ENCODE measurements at places on chromosomes 7 and 10.

DNA sequence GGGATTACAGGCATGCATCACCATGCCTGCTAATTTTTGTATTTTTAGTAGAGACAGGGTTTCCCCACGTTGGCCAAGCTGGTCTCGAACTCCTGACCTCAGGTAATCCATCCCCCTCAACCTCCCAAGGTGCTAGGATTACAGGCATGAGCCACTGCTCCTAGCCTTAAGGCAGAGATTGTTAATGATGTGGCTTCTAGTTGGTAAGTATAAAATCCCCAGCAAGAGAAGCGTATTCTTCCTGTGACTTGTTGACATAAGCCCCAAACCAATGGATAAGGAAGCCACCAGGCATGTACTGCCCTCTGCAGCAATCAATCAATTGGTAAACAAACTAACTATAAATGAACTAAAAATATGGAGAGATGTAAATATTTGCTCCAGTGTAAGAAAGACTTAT is 41.2 kb downstream of the REEP3 start:
- DNase-seq = no peak

DNA sequence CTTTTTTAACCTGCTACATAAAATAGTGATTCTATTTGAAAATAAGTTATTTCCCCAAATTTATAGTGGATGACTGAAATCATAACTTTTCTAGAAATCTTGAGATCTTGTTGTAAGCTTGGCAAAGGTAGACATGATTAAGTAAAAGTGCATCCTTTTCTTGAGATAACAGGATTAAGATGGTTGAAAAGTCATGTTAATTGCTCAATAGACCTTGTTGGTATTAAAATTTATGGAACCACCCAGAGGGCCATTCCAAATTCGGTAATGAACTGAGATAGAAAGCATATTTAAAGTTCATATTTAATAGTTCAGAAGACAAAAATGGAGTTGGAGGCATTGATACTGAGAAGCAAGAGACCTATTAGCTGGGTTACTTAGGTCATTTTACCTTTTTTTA is 139.1 kb downstream of the BICC1 start:
- DNase-seq = no peak

DNA sequence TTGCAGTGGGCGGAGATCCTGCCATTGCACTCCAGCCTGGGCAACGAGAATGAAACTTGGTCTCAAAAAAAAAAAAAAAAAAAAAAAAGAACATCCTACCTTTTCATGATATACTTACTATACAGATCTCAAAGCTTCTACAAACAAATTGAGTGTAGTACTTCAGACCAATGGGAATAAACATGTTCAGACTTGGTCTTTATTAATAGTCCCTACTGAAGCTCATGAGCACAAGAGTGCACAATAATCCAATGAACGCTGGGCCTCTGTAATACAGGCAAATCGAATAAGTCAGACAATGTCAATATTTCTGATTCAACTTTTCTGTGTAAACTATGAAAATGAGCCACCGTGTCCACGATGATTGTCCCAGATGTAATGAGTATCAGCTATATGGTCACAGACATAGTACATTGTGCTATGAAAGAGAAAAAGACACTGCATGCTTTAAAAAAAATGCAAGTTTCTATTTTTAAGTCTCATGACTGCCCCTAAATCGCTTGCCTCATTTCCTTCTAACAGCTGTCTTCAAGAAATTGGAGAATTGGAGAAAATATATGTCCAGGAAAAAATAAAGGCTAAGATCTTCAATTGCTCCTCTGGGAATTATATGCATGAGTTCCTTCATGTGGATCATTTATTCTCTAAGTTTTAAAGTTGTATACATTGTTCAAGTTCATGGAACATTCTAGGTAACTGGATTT is 64.0 kb upstream of the CTTNBP2 start:
- DNase-seq = no peak

DNA sequence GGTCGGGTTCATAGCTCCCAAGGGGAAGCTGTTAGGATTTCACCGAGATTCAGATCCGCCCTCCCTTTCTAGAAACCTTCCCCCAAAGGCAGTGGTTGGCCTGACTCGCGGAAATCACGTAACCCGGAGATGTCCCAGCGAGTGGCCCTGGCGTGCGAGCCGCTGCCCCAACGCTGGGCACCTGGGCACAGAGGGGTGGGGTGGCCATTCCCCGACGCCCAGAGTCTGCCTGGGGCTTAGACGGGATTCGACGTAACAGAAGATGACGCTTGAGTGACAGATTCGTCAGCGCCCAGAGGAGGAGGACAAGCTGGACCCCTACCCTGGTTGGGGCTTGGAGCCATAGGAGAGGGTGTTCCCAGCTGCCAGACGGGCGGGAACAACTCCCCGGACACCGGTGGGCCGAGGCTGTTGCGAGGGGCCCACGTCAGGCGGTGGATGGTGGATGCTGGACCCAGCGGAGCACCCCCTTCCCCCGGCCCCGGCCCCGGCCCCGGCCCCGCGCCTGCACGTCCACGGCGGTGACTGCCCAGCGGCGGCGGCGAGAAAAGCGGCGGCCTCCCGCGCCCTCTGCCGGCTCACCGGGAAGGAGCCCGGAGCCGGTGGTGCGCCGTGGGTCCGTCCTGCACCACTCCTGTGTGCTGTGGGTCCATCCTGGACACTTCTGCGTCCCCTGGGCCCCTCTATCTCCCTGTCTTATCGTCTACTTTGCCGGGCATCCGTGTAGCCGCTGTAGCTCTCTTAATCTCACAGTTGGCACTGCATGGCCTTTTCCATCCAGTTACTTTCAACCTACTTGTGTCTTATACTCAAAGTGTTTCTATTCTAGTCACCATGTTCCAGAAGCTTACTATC is 35.4 kb upstream of the KNDC1 start:
- DNase-seq = no peak

GRCh38 chr10:57830877-57831560 is 436.7 kb downstream of the IPMK start:
- no peak for DNase-seq

DNA sequence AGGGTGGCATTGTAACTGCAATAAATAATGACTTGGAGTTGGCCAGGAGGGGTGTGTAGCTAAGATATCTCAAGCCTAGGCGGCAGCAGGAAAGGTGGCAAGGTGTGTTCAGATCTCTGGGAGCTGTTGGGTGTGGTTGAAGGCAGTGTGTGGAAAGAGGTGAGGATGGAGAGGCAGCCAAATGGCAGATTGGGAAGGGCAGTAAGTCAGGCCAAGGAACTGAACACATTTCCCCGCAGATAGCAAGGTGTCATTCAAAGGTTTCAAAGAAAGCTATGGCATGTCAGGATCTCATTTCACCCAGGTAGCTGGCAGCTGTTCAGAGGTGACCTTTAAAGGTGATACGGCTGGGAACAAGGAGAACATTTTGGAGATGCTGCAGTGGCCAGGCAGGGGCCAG is 586.0 kb upstream of the MGMT start:
- DNase-seq = no peak

DNA sequence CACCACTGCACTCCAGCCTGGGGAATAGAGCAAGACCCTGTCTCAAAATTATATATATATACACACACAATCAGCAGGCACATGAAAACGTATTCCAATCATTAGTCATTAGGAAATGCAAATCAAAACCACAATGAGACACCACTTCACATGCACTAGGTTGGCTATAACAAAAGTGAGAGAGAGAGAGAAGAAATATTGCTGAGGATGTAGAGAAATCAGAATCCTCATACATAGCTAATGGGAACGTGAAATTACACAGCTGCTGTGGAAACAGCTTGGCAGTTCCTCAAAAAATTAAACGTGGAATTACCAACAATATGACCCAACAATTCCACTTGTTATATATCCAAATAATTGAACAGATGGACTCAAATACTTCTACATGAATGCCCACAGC is 43.3 kb upstream of the CNNM1 start:
- no peak for DNase-seq

DNA sequence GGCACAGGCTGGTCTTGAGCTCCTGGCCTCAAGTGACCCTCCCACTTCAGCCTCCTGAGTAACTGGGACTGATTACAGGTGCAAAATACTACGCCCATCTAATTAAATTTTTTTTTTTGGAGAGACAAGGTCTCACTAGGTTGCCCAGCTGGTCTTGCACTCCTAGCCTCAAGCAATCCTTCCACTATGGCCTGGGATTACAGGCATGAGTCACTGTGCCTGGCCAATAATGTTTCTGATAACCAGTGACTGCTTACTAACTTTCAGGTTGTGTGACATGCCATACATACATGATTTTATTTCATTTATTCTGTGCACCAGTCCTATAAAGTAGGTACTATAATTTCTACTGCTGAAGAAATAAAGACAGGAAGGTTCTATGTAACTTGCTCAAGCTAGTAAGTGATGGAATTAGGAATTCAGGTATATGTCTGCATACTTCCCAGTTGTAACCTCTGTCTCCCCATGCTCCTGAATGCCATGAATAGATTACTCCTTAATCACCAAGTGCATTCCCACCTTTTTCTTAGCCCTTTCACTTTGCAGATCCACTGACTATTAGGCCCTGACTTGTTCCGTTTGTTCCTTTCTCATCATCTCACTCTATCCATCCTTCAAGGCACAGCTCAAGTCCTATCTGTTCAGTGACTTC is 28.1 kb downstream of the MCU start:
- DNase-seq = no peak

- no peak for DNase-seq
These were observed 31.4 kb downstream of the FIGNL1 start for GRCh38 chr7:50418526-50419290.

GRCh38 chr7:47529405-47529804 is 52.5 kb downstream of the TNS3 start:
- no peak for DNase-seq

- no peak for DNase-seq
These were observed 676 bp downstream of the PLAC9 start for GRCh38 chr10:80133206-80133605.

DNA sequence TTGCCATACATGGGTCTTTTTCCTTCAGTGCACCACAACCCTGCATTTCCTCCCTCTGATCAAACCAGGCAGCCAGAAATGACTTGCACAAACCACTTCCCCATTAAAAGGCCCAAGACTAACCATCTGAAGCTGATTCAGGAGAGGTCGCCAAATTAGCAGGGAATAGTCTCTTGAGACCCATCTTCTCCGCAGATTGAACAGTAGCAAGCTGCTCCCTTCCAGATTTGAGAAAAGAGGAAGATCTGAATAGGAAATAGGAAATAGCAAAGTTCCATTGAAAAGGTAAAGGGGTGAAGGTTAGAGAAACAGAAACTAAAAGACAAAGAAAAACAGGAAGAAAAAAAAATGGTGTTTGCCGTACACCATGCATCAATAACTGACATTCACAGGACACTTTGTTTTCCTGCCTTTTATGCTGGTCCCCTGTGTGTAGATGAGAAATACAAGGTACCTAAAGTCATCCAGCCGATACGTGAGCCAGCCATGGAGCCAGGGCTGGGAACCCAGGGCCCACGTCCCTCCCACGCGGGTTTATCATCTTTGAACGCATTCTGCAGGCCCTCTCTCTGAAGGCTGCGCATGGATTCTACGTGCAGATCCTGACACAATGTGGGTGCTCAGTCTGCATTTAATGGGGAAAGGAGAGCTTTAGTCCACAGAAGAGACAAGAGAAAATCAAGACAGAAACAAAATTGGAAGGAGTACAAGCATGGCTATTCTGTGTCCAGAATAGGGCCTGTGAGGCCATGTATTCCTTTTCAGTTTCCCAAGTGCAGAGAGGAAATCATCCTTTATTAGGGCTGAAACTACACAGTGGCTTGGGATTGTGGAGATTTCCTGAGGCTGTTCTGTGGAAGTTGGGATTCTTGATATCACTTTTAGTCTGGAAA is 268.4 kb upstream of the NPVF start:
- no peak for DNase-seq

GRCh38 chr10:78706726-78707540 is 361.8 kb upstream of the ZMIZ1 start:
- no peak for DNase-seq

- no peak for DNase-seq
These were observed 1021.3 kb downstream of the XPNPEP1 start for GRCh38 chr10:108901781-108902618.

DNA sequence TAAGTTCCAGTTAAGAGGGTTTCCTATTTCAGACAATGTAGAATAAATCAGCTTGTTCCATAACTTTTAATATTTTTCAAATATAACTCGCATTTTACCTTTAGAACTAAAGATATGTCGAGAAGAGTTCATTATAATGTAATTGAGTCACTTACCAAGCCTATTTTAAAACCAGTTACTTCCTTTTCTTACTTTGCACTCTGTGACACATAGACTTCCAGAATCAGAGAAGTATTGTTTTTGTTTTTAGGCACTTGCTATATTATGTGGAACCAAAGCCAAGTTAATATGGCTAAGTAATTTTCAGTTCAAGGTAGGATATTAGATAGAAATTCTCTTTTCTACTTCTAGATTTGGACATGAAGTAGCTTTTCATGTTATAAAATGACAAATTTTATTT is 182.7 kb upstream of the PRPS1L1 start:
- DNase-seq = no peak

GRCh38 chr10:60375293-60376004 is 14.2 kb downstream of the ANK3 start:
- DNase-seq = no peak

DNA sequence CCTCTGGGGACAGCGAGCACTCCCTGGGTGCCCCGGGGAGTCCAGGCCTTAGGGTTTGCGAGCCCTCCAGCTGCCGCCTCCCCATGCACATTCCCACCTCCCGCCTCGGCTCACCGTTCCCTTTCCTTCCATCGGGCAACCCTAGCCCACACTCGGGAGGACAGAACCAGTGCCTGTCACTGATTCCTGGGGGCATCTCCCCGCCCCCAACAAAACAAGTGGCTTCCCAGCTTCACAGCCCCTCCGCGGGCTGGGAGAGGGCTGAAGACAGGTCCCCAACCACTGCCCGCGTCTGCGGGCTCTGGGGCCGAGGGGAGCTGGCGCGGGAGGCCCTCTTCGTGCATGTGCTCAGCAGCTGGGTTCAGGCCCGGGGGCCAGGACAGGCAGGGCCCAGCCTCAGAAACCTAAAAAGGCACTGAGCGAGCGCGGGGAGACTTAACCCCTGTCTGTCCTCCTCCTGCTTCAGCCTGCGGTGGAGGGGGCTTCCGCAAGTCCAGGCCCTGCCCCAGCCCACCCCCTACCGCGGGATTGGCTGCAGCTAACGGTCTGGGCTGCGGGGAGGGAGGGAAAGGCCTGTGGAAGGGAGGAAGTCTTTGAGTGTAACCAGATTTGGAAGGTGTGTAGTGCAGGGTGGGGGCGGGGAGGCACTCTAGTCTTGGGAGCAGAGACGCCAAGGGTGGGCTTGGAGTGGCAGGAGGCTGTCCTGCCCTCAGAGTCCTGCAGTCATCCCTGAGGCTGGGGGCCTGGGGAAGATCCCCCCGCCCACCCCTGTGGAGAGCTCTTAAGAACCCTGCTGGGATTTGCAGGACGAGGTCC is 1.2 kb downstream of the FLNC start:
- no peak for DNase-seq

GRCh38 chr10:26372513-26373354 is 65.4 kb upstream of the APBB1IP start:
- DNase-seq = no peak

- no peak for DNase-seq
These were observed 106.2 kb upstream of the GLCCI1 start for GRCh38 chr7:7862393-7862792.

GRCh38 chr7:2104716-2105115 is 128.0 kb downstream of the MAD1L1 start:
- no peak for DNase-seq

GRCh38 chr10:14414901-14415300 is 84.2 kb upstream of the FRMD4A start:
- no peak for DNase-seq
